ENCODE measurements at places on chromosomes 1 and 21.
A peak's percentile ranks its signal among the peaks of the same experiment; 100 is the strongest.

DNA sequence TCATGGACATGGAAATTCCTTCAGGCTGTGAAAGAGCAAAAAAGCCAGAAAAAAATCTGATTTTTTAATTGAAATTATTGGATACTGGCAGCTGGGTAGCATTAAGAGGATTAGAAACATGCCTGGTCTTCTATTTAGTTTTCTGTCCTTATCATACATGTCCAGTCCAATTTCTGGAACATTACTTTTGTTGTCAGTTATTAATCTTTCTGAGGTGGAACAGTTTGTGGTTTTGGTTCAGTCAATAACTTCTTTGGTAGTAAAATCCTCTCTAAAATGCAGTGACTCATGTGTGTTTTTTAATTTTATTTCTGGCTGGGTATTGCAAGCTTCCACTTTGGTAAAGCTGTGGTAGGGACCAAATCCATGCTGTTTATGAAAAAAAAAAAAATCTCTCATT lies 687.0 kb upstream of the ADGRL2 start:
- peak; percentile 29 for DNase-seq

DNA sequence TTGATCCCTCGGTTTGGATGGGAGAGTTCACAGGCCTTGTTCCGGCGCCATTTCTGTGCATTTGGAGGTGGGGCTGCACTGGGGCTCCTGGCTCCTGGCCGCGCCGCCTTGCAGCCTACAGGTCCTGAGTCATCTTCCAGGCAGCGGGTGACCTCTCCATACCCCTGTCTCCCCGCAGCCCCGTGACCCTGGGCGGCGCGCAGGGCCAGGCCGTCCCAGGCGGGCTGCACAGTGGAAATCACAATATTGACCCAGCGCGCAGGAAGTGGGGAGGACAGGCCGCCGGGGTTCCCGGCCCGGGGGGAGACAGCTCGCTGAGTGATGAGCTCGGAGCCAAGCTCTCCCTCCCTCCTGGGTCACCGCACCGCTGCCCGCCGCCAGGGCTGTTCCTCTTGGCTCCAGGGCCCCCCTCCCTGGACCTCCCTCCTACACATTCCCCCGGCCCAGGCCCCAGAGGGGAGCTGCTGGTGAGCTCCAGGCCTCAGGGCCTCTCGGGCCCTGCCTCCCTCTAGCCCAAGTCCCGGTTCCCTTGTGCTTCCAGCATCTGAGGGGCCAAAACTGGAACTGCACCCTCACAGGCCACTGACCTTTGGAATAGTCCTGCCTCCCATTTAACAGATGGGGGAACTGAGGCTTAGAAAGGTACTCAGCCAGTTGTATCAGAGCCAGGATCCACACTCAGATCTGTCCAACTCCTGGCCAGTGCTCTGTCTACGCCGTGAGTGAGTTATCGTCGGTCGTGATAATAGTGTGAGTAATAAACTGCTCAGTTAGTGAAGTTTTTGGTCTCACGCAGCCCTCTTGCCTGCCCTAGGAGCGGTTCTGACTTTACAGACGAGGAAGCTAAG lies 142.9 kb upstream of the WNT4 start:
- peak; percentile 62 for DNase-seq

- DNase-seq: peak; percentile 36
These were observed 1.7 kb downstream of the F5 start for GRCh38 chr1:169584483-169585144.

GRCh38 chr21:36689324-36689723 lies 9.6 kb upstream of the SIM2 start:
- DNase-seq: no peak

- no peak for DNase-seq
These were observed 173.9 kb upstream of the SNX7 start for GRCh38 chr1:98487620-98488019.

DNA sequence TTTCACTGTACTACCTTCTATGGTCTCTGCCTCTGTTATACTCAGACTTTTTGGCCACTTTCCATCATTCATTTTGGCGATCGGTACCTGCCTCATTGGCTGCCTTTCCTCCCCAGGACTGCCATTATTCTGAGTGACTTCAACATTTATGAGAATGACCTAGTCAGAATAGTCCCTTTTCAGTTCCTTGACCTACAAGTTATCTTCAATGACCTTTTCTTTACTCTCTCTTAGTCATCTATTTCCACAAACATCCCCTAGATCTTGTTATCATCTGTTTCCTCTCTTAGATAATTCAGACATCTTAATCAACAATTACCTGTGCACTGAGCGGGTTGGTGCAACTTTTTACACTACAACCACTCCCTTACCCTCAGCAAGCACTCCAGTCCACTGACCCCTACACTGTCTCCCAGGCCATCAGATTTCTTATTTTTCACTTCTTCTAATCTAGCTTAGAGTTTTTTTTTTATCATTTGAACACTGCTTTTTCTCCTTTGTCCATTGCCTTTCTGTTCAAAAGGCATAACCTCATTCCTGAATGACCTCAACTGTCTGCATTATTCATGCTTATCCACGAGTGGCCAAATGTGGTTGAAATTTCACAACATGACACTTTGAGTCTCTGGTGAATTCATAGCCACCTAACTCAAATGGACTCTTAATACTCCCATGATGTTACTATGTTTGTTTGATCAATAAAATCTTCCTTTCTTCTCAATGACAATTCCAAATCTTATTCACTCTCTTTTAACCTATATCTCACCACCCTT lies 112.7 kb downstream of the HMCN1 start:
- DNase-seq: peak; percentile 50

- no peak for DNase-seq
These were observed 525.0 kb downstream of the PTPRU start for GRCh38 chr1:29761159-29761928.

DNA sequence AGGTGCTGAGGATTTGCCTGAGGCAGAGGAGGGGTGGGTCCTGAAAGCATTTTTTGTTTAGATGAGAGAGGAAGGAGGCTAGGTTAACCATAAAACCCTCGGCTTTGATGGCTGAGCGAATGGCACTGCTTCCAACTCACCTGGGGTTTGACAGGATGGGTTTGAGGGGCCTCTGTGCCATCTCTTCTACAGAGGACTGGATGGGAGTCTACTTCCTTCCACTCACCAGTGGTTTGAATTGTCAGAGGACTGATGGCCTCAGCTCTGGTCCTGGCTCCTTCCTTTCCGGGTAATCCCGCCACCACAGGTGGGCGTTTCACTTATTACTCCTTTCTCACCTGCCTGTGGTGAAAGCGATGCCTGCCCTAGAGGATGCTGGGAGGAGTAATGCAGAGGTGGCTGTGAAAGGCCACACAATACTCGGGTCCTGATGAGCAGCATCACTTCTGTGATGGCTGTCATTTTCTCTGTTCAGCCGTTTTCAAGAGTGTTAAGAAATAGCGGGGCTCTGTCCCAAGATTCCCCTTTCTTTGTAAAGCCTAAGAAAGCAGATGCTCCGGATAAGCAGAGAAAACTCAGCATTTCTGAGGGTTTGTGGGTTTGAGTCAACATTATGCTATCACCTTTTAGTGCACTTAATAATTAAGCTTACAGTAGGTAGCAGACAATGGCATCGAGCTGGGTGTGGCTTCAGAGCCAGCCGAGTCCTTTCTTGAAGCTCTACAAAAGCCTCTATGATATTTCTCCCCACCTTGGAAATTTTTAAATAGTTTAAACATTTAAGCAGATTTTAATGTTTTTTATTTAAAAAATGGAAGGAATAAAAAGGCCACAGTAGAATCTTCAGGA lies 220.7 kb downstream of the HLX start:
- DNase-seq: peak; percentile 64

DNA sequence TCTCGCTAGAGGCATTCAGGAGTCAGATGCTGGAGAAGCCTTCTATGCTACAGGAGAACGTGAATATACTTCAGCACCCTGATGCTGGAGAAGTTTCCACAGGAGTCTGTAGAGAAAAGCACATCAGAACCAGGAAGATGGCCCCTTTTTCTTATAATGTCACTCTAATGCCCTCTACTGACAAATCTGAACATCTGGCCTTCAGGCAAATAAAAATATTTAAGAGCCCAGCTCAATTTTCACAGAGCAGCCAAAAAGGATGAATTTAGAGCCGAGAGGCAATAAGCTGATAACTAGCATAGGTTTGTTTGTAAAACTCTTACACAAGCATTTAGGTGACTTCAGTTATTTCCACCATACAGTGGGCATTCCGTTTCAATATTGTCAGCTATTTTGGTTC lies 3.8 kb upstream of the RRP15 start:
- DNase-seq: no peak

DNA sequence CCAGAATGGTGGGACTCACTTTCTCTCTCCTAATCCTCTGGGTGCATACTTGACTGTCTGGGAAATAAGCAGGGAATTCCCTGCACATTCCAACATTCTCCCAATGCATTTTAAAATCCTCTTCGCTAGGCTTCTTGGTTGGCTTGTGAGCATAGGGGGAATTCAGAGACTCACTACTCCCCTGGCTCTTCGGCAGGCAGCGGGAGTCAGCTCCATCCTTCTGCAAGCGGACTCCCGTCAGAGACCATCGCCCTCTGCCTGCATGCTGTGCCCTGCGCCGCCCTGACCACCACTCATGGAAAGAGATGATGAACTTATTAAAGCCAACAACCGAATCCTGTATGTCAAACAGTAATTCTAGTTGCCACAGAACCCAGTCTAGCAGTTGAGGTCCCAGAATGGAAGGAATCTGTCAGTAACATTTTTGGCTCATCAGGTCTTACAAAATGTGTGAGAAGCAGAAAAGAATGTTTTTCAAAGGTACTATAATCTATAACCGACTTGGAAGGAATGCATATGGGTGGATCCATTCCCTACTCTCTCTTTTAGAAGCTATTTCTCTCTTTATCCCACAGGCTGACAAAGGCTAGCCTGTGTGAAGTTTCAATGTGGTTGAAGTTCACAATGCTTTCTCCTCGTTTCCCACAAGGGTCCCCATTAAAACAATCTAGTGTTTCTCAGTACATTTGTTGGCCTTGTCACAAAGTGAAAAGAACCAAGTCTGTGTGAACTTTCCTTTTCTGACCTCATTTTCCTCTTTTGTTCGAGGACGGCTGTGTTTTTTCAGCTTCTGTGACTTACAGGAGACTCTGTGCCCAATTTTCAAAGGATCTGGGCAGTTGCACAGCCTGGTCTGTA lies 119.1 kb upstream of the ADAR start:
- DNase-seq: no peak

GRCh38 chr1:202791077-202791747 lies 17.0 kb downstream of the KDM5B start:
- no peak for DNase-seq

DNA sequence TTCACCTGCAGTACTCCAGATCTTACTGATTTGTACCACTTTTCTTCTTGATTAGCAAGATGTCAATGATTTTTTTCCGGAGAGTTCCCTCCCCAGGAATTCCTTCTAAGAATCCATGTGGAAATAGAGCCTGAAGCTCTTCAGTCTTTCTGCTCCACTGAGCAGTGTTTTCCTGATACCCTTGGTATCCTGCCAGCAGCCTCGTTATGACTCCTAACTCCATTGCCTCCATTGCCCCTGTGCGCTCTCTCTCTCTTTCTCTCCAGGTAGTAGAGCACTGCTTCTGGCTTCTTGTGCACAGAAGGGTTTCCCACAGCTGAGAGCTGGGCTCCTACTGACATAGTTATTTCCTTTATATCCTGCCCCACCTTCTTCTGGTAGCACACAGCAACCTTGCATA lies 12.2 kb downstream of the UBE2U start:
- DNase-seq: peak; percentile 85

GRCh38 chr1:235495551-235495950 lies 8.7 kb downstream of the B3GALNT2 start:
- no peak for DNase-seq

GRCh38 chr1:143721024-143721373 lies 250.8 kb downstream of the FAM72C start:
- DNase-seq: no peak

GRCh38 chr1:29237852-29238619 lies 1.7 kb downstream of the PTPRU start:
- DNase-seq: no peak

- no peak for DNase-seq
These were observed 214.9 kb upstream of the L1TD1 start for GRCh38 chr1:61979729-61980128.

DNA sequence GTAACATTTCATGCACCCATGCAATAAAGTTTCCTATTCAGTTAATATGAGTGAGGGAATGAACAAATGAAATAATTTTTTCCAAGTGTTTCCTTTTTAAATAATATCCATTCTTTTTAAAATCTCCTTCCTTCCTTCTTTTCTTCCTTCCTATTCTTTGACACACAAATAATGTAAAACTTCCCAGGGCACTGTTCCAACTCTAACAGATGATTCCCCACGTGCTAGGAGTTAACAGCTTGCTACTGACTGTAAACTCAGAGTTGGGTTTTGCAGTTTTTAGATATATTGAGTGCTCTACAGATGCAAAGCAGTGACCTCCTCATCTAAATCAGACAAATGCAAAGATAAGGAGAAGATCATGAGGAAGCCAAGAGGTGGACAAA lies 54.0 kb upstream of the POU2F1 start:
- DNase-seq: no peak

DNA sequence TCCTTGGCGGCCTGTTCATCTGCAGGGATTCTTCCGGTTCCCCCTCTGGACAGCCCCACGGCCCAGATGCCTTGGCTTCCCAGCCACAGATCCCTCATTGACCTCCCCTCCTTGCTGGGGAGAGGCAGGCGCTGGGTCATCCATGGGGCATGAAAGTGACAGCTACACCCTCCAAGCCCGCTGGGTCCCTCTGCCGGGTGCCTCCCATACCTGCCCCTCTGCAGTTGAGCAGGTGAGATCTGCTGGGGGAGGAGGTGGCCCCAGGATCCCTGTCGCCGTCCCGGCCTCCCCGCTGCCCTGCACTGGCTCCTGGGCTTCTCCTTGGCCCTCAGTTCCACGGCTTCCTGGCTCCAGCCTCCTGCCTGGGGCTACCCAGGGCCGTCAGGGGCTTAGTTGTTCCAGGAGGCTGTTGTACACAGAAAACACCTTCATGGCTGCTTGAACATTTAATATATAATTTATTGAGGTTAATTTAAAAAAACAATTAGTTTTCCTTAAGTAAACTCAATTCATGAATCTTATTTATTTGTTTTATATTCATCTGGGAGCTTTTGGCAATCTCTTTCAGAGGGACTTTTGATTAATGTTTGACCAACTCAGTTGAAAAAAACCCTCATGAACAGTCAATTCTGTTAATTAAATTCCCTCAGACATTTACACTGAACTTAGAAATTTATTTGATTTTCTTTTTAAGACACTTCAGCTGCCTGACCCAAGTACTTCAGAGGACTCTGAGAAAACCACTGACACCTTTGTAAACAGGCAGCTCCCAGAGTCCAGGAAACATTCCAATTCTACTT lies 67.6 kb upstream of the ABCG1 start:
- DNase-seq: no peak

DNA sequence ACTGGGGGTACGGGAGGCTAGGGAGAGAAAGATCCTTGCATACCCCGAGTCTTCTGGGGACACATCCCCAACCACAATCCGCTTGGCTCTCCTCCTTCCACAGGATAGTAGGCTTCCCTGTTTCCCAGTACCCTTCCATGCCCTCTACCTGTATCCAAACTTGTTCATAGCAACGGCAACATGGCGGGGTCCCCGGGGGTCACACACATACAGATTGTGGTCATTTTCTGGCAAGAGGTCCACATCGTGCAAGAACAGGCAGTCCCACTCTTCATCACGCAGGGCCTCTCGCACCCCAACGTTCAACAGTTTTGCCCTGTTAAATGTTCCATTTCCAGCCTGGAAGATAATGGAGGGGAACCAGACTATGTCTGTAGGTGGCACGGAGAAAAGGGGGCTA lies 3.6 kb downstream of the B4GALT3 start:
- DNase-seq: no peak

GRCh38 chr1:197928849-197929336 lies 11.7 kb downstream of the LHX9 start:
- DNase-seq: no peak

Measured in kidney glomerular epithelial cell (primary cell).